ENCODE measurements at places on chromosomes 1 and 21.

GRCh38 chr1:207925210-207925609 lies 14.3 kb upstream of the CD34 start:
- DNase-seq = peak; percentile 92

DNA sequence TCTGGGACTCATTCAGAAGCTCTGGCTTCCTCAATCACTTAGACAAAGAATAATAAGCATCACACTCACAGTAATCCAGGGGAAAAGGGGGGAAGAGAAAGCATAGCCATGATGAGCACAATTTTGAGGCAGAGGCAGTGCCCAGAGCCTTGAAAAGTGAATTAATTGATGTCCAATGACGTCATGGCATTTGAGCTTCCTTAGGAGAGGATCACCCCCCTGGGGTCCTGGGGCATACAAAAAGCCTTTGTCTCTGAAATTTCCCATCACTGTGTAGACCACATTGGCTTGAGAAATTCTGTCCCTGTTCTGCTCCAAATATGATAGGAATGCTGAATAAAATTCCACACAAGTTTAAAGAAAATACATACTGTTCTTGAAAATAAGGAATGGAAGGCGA lies 84.3 kb upstream of the COA6 start:
- DNase-seq = no peak

DNA sequence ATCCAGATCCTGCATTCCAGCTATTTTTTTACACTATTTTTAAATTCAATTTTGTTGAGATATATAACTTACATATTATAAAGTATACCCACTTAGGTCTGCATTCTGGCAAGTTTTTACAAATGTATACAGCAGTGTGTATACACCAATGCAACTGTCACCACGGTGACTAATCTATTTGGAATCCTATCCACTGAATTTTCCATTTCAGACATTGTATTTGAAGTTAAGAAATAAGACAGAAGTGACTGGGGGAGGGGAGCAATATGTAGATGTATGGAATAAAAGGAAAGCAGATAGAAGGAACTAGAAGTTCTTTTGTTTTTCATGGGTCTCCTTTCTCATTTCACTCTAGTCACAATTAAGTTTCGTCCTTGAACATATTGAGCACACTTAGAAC lies 431.5 kb upstream of the CHRM3 start:
- DNase-seq = no peak

DNA sequence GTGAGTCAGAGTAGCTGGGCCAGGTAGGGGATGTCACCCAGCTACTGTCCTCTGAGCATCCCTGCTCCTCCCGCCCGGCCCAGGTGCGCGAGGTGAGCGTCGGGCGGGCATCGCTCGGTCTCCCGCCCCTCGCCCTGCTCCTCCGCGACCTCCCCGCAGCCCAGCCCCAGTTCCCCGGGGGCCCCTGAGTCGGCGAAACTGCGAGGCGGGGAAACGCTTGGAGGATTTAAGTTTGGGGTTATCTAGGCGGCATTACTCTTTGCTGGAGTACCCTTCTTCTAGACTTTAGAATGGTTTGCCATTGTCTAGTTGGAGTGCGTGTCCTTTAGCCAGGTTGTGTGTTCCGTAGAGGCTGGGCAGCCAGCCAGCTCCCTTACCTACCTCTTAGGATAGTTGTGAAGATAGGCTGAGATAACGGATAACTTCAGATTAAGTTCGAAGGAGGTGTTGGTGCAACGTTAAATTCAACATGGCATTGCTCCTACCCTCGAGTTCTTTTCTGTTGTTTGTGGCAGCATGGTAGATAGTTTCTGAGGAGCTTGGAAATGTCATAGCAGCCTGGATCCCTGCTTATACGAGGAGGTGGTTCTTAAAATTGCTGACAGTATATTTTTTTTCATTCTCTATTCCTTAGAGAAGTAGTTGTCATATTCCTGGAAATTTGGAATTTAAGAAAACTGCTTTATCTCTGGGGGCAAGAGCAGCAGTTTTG lies 697 bp downstream of the AGO3 start:
- DNase-seq = no peak

DNA sequence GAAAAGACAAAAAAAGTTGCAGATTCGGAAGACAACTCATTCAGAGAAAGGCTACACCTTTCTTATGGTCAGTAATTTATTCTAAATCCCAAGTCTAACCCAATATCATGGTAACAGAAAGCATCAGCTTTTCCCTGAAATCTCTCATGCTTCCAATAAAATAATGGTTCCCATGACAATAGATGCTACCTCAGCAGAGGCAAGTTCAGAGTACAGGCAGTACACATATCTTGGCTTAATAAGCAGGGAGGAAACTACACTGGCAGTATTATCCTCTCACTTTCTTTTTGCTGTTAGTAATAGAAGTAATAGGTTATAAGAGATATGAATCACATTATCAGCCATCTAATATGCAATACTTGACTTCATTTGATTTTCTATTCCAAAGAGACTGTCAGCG lies 137.1 kb downstream of the DPYD start:
- no peak for DNase-seq

DNA sequence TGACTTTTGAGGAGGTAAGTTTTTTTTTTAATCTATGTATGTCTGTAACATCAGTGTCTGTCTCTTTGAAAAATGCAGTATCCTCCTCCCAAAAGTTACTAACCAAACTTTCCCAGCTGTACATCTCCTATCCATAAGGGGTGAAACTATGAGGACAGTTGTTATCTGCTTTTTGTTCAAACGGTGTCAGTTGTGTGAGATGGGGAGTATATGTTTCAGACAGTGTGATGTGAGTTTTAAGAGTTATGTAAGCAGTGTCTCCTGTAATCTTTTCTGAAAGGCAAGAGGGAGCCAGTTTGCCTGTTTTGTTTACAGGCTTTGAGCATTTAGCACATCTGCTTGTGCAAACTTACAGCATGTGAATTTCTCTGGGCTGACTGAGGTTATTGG lies 34.8 kb upstream of the CACYBP start:
- no peak for DNase-seq

- DNase-seq = no peak
Measured at GRCh38 chr1:3035563-3036446, 14.5 kb downstream of the ACTRT2 start.

DNA sequence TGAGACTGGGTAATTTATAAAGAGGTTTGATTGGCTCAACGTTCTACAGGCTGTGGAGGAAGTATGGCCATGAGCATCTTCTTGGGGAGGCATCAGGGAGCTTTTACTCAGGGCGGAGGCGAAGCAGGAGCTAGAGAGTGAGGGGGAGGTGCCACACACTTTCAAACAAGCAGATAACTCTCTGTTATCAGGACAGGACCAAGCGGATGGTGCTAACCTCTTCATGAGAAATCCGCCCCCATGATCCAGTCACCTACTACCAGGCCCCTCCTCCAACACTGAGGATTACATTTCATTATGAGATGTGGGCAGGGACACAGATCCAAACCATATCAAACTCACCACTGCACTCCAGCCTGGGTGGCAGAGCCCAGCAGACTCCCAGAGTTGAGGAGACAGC lies 11.5 kb upstream of the LRRC47 start:
- no peak for DNase-seq

DNA sequence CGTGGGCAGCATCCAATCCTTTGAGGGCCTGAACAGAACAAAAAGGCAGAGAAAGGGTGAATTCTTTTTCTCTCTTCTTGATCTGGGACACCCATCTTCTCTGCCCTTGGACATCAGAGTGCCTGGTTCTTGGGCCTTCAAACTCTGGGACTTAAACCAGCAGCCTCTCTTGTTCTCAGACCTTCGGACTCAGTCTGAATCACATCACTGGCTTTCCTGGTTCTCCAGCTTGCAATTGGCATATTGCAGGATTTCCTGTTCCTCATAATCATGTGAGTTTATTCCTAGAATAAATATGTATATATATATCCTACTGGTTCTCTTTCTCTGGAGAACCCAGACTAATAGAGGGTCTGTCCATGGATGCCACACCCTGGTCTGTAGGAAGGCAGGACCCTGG lies 16.3 kb upstream of the TENT5C start:
- no peak for DNase-seq

DNA sequence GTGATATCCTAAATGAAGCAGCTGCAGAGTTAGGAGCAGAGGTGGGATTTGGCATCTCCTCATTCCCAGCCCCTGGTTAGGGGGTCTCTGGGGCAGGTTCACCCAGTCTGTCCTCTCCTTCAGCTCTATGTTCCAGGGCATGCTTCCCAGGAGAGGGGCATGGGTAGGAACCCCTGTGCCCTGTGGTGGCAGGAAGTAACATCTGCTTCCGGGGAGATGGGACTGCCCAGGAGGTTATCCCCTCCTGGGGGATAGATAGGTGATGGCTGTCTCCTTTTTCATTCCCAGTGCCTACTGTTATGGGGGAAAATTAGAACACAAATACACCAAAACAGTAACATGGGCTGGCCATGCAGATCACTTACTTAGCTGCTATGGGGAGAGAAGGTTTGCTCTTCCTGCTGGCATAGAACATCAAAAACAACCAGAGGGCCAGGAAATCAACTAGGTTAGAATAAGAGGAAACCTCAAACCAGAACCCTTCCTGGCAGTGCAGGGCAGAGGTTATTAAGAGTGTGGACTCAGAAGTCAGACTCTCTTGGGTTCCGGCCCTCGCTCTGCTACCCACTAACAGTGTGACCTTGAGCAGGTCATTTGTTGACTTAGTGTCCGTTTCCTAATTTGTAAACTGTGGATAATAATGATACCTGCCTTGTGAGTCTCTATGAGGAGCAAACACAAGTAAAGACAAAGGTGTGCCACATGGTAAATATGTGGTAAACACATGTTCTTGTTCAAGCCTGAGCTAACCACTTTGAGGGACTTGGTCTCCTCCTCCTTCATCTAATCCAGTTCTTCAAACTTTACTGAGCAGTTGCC lies 157.8 kb upstream of the JUN start:
- DNase-seq = no peak

- DNase-seq = no peak
Measured at GRCh38 chr1:89673251-89673650, 40.3 kb downstream of the LRRC8C start.

DNA sequence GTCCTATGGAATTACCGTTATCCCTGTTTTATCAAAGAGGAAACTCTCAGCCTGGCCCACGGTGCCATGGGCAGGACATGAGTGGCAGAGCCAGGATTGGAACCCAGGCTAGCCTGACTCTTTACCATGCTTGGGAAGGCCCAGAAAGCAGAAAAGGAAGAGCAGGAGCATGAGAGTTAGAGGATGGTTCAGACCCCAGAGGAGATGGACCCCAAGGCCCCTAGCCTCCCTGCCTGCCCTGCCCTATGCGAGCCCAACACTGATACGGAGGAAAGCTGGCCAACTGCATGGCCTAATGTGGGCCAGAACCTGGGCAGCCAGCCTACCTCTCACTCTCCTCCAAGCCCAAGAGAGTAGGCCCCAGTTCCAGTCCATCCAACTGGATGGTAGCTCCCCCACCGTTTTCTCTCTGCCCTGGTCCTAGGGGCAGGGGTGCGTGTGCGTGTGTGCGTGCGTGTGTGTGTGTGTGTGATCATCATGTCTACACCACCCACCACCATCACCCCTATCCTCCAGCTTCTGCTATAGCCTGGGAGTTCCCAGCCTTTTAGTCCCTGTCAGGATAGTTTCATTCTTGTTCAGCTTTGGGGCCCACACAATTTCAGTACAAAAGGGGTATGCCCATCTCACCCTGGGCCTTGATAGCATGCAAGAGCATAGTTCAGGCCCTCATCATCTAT lies 15.4 kb upstream of the MEX3A start:
- DNase-seq = no peak

DNA sequence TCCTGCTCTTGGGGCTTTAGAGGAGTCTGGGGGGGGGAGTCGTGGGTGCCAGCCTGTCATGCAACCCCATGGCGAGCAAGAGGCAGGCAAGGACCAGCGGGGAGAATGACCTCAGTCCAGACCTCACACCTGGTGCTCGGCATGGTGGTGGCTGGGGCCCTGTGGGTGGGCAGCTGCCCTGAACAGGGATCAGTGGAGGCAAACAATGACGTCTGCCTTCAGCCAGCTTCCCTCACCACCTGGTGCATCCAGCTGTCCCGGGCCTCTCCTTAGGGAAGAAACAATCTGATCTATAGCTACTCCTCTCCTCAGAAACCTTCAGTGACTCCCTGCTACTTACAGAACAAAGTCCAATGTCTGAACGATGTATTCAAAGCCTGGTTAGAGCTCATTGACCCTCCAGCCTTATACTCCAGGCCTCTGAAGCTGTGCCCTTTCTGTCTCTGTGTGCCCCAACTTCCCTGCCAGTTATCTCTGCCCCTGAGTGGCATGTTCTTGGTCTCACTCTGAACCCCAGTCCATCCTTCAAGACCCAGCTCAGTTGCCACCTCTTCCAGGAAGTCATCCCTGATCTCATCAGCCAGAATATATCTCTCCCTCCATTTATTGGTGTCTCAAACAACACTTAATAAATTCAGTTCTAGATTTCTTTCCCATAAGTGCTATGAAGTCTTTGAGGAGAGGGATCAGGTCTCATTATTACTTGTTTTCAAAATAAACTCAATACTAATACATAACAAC lies 6.6 kb downstream of the PADI2 start:
- no peak for DNase-seq

DNA sequence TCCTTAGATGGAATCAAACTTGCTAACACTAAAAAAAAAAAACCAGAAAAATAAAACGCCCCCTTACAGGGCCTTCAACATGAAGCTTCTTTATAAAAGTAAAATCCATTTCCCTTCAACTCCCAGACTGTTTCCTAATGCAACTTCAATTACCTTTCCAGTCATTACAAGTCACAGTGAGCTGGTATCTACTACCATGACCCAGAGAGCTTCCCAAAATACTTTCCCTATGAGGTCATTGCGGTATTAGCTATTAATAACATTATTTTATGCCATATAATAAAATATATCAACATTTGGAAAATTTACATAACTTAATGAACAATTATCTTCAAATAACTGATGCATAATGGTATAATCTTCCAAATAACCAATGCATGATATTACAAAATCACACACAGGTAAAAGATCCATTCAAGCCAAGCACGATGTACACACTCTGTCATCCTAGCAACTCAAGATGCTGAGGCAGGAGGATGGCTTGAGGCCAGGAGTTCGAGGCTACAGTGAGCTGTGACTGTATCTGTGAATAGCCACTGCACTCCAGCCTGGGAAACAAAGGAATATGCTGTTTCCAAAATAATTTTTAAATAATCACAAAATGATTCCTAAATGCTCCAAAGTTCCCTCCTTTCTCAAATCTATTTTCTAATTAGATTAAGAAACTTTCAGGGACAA lies 24.1 kb downstream of the EIF4G3 start:
- DNase-seq = no peak

DNA sequence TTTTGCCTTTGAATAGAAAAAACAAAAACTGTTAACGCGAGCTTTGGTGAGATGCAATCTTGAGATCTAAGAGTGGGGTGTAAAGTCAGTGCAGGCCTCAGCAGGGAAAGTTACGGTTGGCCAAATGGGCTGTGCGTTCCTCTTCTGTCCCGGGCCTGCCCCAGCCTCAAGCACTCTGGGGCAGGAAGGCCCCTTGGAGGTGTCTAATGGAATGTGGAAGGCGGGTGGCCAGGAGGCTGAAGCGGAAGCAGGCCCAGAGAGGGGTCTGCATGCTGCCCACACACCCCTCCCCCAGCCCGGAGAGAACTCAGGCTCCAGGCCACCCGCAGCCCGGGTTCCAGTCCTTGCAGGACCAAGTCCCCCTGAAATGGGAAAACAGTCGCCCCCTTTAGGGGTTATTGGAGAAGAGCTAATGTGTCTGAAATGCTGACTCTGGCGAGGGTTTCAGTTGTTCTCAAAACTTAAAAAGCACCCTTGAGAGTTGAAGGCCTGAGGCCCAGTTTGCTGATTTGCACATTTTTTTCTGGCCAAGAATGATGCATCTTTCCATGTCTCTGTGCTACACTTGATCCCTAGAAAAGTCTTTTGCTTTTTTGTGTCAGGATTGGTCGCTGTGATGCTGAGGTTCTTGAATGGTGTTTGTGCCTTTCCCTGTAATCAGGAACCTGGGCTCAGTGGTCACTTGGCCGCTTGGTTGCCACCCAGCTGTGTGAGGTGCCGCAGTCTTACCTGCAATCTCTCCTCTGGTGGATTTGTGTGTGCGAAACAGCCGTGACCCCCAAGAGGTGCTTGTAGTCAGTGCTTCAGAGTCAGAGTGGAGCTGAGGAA lies 2.0 kb downstream of the COL18A1 start:
- DNase-seq = peak; percentile 84
